Fibroblast of skin of right biceps (primary cell): ENCODE measurements at places on chromosomes 13 and 19.

- no peak for DNase-seq
Measured at GRCh38 chr13:90388887-90389452, 958.5 kb upstream of the MIR17HG start.

- no peak for DNase-seq
Measured at GRCh38 chr13:47025791-47026447, 129.1 kb upstream of the HTR2A start.

GRCh38 chr19:3520166-3521103 is 14.3 kb downstream of the FZR1 start:
- no peak for DNase-seq

DNA sequence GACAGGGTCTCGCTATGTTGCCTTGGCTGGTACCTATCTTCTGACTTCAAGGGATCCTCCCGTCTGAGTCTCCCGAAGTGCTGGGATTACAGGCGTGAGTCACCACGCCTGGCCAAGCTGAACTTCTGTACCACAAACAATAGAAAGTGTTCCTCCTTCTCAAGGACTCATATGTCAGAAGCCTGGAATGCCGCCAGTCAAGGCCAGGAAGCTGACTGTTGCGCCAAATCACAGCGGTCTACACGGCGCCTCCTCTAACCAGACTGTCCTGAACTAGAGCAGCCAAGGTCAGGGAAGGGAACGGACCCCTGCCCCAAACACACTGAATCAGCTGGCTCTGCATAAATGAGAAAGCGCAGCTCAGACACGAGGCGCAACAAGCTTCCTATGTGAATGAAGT is 14.6 kb downstream of the RAB20 start:
- DNase-seq: peak; percentile 92

GRCh38 chr19:47112166-47112996 is 1.2 kb downstream of the ZC3H4 start:
- peak; percentile 93 for DNase-seq

- peak; percentile 42 for DNase-seq
Measured at GRCh38 chr19:290372-291005, 714 bp downstream of the PLPP2 start.

GRCh38 chr13:29471551-29471950 is 123.9 kb downstream of the SLC7A1 start:
- no peak for DNase-seq

GRCh38 chr13:108427355-108427754 is 157.8 kb downstream of the TNFSF13B start:
- DNase-seq: peak; percentile 2

- DNase-seq: peak; percentile 60
Measured at GRCh38 chr19:35557539-35558399, 5.7 kb downstream of the ATP4A start.

DNA sequence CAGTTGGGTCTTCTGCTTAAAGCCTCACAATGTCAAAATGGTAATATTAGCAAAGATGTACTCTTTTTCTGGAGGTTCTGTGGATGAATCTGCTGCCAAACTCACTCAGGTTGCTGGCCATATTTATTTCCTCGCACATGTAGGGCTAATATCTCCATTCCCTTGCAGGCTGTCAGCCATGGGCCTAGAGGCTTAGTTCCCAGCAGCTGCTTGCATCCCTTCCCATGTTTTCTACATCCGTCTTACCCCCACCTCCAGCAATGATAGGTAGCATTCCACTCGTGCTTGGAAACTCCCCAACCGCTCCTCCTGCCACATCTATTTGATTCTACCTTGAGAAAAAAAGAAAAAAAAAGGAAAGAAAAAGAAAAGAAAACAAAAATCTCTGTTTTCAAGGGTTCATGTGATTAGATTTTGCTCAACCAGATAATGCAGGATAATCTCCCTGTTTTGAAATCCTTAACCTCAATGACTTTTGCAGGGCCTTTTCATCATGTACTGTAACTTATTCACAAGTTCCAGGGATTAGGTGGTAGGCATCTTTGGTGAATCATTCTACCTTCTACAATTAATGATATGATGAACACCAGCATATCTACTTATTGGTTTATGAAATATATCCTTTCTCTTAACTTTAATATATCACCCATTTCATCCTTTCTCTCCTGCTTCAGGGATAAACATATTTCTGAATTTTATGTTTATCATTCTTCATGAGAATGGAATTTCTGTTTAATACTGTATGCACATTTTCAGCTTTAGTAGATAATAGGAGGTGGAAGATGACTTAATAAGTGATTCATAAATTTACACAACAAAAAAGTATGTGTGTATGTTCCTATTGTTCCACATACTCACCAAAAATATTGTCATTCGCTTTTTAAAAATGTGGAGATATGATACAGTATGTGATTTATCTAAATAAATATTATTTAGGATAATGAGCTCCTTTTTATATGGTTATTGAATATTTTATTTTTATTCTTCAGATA is 931.9 kb downstream of the SLITRK5 start:
- DNase-seq: no peak
